Lower leg skin (tissue), 4 donors: ENCODE measurements at places on chromosomes 6 and 20.

- no peak for DNase-seq
Measured at GRCh38 chr6:13866301-13866700, 51.9 kb upstream of the MCUR1 start.

- no peak for DNase-seq
Measured at GRCh38 chr20:58810116-58810878, 40.4 kb downstream of the GNAS-AS1 start.

GRCh38 chr6:16420337-16420714 lies 181.9 kb downstream of the GMPR start:
- DNase-seq = no peak

- no peak for DNase-seq
Measured at GRCh38 chr6:117266257-117267053, 1.1 kb downstream of the VGLL2 start.

- peak; percentile 49 for DNase-seq
Measured at GRCh38 chr6:166586424-166587156, at the start of gene RAMACL. TSS of gene RAMACL (minus strand) at chr6:166586678. CDS start at chr6:166586477, 201 bp downstream.

DNA sequence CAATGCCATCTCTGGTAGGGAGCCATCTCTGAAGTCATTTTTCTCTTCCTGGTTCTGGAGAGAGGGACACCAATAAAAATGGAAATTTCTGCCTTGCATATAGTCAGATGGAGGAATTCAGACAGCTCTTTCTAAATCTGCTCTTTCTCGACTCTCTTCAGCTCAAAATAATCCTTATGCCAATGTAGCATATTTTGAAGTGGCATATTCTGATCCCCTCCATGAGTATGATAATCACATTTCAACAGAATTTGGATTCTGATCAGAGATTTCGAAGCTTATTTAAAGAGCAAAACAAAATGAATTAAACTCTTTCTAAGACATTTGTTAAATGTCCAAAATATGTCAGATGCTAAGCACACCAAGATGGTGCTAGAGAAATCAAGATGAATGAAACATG lies 267.1 kb upstream of the BTBD3 start:
- no peak for DNase-seq

- no peak for DNase-seq
Measured at GRCh38 chr6:158465257-158465656, 94.6 kb upstream of the TMEM181 start.

DNA sequence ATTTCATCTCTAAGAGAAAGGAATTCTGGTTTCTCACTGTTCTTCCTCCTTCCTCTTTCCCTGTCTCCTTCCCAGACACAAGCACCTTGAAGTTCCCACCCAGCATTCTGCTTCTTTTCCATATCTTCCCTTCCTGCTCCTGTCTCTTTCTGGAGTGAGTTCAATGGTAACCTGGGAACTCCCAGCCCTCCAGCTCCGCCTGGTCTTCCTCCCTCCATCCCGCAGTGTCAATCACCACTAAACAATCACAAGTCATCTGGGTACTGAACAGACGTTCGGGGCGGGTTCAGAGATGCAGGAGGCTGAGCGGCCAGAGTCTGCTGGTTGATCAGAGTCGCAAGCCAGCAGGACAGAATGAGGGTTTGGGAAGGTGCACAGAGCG lies 7.7 kb downstream of the TTBK1 start:
- DNase-seq = no peak

DNA sequence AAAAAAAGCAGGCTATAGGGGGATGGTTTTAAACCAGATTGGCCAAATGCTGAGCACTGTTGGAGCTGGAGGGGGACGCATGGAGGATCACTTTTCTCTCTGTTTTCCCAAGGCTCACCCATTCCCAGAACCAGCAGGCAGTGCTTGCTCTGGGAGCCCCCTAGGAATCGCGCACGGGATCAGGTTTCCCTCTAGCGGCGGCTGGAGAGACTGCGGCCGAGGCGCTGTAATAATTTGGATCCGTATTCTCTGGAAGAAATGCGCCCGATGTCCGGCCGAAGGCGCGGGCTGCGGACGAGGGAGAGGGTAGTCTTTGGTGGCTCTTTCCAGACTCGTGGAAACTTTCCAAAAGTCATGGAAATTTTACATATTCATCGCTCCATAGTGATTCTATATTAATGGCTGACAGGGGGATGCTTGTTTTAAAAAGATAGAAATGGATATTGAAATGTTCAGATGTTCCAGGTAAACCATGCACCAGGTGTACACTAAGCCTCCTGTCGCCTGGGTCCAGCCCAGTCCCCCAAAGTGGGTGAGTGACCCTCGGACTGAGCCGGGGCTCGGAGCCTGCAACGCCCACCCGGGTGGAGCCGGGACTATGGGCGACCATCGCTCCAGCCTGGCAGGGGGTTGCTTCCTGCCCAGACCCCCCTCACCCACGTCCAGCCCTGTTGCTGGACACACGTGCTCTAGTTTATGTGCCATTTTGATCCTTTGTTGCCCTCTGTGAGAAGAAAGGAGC lies 78.7 kb upstream of the PHACTR3 start:
- DNase-seq = peak; percentile 86

GRCh38 chr20:4666001-4666479 lies 55.7 kb upstream of the PRND start:
- DNase-seq = no peak

GRCh38 chr6:138885156-138885819 lies 89.4 kb downstream of the ECT2L start:
- no peak for DNase-seq

GRCh38 chr6:123434186-123434585 lies 202.6 kb downstream of the TRDN start:
- no peak for DNase-seq

DNA sequence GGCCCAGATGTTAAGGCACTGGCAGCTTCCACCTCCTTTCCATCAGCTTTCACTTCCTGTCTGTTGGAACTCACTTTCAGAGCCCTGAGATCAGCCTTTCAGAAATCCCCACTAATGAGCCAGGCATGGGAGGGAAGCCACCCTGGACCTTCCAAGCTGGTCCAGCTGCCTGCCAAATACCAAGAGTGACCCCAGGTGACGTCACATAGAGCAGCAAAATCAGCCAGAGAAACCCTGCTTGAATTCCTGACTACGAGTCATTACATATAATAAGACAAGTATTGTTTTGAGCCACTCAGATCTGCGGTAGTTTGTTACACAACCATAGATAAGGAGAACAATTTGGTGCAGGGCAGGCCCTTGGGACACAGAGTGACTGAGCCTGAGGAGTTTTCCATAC lies 556.0 kb upstream of the JAG1 start:
- no peak for DNase-seq

- no peak for DNase-seq
Measured at GRCh38 chr6:70663881-70664466, 3.7 kb upstream of the SMAP1 start.

GRCh38 chr6:48429610-48430009 lies 318.6 kb upstream of the PTCHD4 start:
- no peak for DNase-seq

- DNase-seq = no peak
Measured at GRCh38 chr6:150129616-150130505, 13.0 kb upstream of the PPP1R14C start.

GRCh38 chr6:164477101-164477500 lies 832.3 kb downstream of the C6orf118 start:
- no peak for DNase-seq

DNA sequence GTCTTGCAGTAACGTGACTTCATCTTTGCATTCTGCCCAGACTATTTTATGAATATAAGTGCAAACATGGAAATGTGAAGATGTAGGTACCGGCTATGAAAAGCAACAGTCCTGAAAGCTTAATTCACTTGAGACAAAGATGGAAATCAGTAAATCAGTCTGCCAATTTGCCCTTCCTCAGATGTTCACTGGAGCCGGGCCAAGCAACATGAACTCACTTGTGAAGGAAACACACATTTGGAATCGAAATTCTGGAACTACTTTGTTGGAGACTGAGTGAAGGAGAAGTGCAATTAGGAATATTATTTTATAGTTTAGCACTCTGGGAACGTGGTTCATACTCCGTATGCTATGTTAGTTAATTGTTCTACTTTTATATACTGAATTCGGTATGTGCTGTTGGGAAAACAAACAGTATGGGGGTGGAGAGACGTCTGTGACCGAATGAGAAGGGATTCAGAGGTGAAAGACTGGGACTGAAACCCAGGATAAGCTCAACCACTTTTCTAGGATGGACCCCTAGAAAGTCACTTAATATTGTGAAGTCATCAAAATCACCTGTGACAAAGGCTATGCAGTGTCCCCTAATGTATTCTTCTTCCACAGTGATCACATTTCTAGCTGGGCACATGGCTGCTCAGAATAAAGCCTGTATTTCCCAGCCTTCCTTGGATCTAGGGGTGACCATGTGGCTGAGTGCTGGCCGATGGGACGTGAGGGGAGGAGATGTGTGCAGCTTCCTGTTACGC lies 95.5 kb downstream of the PREX1 start:
- DNase-seq = no peak

DNA sequence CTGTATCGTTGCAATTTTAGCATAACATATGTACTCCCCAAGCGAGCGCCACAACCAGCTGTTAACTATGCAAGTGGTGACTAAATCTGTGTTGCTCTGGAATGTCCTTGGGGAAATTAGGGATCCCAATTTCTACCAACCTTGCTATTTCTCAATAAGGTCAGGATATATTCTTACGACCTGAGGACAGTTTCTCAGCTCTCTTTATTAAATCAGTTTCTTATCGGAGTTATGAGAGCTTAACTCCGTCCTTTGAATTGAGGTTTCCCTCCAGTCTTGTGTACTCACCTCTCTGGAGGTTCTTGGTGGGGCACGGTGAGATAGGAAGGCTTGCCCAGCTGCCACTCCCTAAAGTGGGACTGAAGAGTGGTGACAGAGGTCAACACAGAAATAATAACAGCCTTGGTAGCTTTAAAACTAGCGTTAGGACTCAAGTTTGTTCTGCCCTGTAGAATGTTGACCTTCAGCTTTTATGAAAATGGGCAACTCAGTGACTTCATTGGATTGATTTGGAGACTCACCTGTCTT lies 694 bp downstream of the MRPS18B start:
- no peak for DNase-seq

- no peak for DNase-seq
Measured at GRCh38 chr20:10332656-10333415, 101.2 kb downstream of the MKKS start.

DNA sequence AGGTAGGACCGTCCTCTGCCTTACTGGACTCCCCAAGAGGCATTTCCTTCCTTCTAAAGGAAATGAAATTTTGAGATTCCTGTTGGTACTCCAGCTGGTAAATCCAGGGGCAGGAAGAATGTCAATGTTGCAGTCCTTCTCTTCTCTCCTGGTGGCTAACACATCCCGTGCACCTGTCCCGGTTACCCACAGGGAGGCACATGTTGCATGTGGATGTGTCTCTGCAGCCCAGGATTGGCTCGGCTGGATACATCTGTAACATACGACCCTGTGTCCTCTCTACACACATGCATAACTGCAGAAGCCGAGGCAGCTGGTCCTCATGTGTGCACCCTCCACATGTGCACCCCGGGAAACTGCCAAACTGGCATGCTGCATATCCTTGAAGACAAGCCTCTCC lies 1.3 kb upstream of the LRFN2 start:
- DNase-seq = no peak

DNA sequence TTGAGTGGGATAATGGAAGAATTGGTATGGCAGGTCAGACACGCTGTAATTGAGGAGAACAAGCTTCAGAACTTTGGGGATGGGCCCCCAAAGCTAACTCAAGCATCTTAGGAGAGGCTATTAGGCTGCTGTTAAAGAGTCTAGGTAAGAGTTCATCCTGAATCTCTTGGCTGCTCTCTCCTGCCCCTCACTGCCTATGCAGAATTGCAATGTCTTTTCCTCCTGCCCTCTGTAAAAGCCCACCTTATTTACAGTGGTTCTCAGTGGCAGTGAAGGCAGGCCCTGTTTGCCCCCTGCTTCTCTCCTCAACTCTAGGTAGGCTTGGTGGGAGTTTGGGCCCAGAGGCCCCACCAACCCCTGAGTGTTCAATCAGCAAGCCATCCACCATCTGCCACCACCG lies 55.0 kb downstream of the LYRM2 start:
- no peak for DNase-seq

DNA sequence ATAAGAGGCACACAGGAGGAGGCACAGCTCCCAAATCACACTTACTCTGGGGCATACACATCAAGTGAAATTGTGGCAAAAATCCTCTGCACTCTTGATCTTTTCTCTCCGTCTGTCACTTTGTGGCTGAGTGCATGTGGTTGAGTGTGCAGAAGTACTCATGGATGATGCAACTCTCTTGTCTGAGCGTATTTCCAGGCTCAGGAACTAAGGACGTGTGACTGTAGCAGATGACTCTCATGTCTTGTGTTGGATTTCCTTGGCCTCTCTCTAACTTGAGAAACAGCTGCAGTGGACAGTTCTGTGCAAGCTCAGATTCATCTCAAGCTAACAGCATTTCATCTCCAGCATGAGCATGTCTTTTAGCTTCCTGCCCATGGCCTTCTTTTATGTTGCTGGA lies 245.4 kb upstream of the FLRT3 start:
- no peak for DNase-seq

DNA sequence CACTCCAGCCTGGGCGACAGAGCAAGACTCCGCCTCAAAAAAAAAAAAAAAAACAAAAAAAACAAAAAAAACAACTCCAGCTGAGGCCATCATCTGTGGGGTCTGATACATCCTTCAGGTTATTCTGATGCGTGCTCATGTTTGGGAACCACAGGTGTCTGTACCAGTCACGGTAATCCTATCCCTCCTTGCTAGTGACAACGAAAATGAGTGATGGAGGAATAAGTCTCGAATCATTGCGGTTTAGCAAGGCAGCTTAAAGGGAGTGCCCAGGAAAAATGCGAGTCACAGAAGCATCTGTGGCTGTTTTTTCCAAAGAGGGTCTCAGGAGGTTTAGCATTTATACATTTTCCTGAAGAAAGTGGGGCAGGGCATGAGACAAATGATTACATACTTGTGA lies 48.8 kb downstream of the MCUR1 start:
- no peak for DNase-seq

DNA sequence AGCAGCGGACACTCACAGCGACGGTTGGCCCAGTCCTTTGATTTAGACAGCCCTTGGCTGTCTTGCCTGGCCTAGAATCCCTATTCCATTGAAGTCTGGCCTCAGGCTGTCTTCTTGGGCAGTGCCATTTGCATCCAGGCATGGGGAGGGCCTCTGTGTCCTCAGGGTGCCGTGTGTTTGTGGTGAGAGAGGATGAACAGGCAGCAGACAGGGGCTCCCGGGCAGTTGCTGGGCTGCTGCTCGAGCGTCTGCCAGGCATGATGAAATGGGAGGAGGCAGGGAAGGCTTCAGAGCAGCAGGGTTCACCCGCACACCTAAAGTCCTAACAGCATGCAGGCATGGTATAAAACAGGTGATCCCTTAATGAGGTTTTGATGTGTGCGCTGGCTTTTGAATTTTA lies 126.9 kb downstream of the SOBP start:
- DNase-seq = no peak

- DNase-seq = no peak
Measured at GRCh38 chr6:89527634-89528033, 94.7 kb downstream of the ANKRD6 start.

DNA sequence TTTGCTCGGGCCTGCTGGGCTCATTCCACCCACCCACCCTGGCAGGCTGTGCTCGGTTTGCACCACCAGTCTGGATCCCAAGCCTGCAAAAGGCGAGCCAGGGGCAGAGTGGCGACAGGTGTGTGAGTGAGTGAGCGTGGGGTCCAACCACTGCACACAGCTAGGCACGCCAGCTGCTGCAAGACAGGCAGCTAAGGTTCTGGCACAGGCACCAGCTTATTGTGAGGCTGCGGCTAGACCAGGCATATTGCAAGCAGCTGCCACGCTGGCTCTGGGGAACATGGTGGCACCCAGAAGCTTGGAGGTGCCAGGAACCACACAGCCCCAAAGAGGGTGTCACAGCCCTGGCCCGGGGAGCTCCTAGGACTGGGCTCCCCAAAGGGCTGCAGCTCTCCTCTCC lies 205.1 kb downstream of the ANKRD60 start:
- DNase-seq = peak; percentile 79

GRCh38 chr20:41265938-41266337 lies 51.6 kb downstream of the ZHX3 start:
- DNase-seq = no peak
